ENCODE measurements at places on chromosomes 7 and 10.

- DNase-seq, result no peak
Observed at GRCh38 chr7:104779888-104780287, 234.1 kb upstream of the KMT2E start.

DNA sequence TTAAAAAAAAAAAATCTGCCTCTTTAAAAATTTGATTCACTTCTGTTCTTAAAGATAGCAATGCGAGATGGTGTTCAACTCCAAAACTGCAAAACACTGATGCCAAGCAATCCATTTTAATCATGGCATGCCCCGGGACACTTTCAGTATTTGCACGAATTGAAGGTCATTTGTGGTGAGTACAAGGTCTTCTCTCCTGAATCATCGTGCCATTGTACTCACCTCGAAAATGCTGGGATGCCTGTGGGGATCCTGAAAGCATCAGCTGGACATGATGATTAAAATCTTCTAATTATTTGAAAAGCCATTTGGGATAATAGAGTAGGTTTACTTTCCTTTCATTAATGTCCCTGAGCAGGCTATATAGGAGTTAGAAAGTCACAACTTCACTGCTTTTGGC is 125.1 kb upstream of the NRP1 start:
- DNase-seq, result no peak

- no peak for DNase-seq
Observed at GRCh38 chr7:130985361-130985760, 251.4 kb upstream of the KLF14 start.

GRCh38 chr10:132988988-132989387 is 46.6 kb upstream of the CFAP46 start:
- DNase-seq, result no peak

GRCh38 chr10:69766161-69766910 is 35.4 kb upstream of the COL13A1 start:
- no peak for DNase-seq

GRCh38 chr10:13390604-13391522 is 42.8 kb upstream of the SEPHS1 start:
- no peak for DNase-seq

GRCh38 chr10:89645742-89646172 is 715 bp upstream of the PANK1 start:
- no peak for DNase-seq

GRCh38 chr10:13732465-13732881 is 145.7 kb downstream of the PRPF18 start:
- DNase-seq, result no peak

- no peak for DNase-seq
Observed at GRCh38 chr10:43151371-43151770, 13.1 kb downstream of the CSGALNACT2 start.

- DNase-seq, result no peak
Observed at GRCh38 chr7:79376299-79377025, 77.0 kb downstream of the MAGI2 start.

GRCh38 chr10:83917537-83918506 is 221.5 kb upstream of the GHITM start:
- no peak for DNase-seq

GRCh38 chr7:124168616-124169015 is 135.7 kb upstream of the TMEM229A start:
- DNase-seq, result no peak

GRCh38 chr7:72196176-72196575 is 216.0 kb downstream of the CALN1 start:
- DNase-seq, result no peak

DNA sequence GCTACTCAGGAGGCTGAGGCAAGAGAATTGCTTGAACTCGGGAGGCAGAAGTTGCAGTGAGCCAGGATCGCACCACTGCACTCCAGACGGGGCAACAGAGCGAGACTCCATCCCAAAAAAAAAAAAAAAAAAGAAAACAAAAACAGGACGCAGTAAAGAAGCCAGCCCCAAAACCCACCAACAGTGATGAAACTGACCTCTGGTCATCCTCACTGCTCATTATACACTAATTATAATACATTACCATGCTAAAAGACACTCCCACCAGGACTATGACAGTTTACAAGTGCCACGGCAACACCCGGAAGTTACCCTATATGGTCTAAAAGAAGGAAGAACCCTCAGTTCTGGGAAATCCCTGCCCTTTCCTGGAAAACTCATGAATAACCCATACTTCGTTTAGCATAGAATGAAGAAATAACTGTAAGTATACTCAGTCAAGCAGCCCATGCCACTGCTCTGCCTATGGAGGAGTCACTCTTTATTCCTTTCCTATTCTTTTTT is 40.0 kb upstream of the EIF4H start:
- DNase-seq, result no peak

DNA sequence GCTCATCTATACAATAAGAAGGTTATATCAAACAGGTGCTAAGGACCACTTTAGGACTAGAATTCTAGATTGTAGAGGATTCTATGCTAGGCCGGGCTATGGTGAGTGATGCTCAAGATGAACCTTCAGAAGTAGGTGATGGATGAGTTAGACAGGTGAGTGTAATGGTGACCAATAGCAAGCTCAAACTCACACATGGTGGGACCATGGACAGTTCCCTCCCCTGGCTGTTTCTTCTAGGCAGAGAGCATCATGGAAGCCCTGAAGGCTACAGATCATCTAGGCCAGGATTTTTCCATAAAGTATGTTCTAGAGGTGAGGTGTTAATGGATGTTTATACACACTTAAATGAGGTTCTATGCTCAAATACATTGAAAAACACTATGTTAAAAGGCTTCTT is 162.2 kb upstream of the WDR11 start:
- no peak for DNase-seq

DNA sequence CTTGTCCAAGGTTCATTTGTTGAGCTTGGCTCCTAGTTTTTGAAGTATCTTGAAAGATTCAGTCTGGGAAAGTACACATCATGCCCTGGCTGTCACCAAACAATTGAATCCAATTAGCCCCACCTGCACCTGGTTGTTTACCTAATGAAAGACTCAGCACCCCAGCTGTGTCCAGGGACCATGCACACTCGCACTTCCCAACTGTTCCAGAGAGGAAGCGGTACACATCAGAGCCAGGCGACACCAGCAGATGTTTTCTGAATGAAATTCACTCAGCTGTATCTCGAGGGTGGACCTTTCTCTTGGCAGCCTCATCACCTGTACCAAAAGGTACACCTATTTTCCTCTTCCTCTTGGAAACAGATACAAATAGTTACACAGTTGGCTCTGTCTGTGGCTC is 216.4 kb upstream of the LRGUK start:
- no peak for DNase-seq

- no peak for DNase-seq
Observed at GRCh38 chr10:65032867-65033769, 1511.9 kb downstream of the REEP3 start.

- DNase-seq, result no peak
Observed at GRCh38 chr10:4240608-4241197, 455.7 kb upstream of the KLF6 start.

DNA sequence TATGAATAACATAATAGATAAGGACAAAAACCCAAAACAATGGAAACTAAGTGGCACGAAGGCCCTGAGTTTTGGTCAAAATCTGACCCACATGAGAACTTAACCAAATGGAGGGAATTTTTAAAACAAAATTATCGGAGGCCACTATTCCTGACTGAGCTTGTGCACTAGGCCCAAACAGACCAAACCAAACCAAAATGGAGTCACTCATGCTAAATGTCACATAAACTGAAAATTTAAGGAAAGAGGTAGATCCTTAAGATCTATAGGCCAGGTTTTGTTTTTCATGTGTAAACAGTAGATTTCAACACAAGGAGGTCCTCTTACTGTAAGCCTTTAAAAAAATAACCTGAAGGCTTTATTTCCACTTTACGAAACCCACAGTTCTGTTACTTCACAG is 3.8 kb upstream of the ZNF92 start:
- no peak for DNase-seq

DNA sequence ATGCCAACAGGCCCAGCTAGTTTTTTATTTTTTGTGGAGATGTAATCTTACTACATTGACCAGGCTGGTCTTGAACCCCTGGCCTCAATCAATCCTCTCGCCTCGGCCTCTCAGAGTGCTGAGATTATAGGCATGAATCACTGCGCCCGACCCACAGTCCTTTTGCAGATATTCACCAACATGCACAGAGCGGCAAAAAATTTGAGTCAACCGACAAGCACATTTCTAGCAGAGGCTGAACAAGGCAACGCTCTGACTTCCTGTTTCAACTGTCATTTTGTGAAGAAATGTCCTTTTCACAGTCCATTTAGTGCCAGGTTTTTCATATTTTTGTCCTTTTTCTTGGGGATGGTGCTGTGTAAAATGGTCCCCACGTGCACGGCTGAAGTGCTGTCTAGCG is 71.1 kb upstream of the KAT6B start:
- no peak for DNase-seq

DNA sequence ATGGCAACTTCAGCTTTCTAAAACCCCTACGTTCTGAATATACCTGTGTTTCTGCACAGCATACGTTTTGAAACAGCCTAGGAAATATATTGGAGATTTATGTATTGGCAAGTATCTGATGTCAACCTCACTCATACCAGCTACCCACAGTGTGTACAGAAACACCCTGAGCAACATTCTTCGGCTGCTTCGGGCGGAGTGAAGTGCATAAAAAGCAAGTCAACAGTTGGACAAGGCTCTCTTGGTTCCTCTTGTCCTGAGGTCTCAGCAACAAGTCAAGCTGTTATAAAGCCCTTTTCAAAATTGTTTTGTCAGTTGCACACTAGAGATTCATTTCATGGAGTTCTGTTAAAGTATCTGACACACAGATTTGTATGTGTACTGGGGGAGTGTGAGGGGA is 40.0 kb upstream of the PAPSS2 start:
- DNase-seq, result no peak

DNA sequence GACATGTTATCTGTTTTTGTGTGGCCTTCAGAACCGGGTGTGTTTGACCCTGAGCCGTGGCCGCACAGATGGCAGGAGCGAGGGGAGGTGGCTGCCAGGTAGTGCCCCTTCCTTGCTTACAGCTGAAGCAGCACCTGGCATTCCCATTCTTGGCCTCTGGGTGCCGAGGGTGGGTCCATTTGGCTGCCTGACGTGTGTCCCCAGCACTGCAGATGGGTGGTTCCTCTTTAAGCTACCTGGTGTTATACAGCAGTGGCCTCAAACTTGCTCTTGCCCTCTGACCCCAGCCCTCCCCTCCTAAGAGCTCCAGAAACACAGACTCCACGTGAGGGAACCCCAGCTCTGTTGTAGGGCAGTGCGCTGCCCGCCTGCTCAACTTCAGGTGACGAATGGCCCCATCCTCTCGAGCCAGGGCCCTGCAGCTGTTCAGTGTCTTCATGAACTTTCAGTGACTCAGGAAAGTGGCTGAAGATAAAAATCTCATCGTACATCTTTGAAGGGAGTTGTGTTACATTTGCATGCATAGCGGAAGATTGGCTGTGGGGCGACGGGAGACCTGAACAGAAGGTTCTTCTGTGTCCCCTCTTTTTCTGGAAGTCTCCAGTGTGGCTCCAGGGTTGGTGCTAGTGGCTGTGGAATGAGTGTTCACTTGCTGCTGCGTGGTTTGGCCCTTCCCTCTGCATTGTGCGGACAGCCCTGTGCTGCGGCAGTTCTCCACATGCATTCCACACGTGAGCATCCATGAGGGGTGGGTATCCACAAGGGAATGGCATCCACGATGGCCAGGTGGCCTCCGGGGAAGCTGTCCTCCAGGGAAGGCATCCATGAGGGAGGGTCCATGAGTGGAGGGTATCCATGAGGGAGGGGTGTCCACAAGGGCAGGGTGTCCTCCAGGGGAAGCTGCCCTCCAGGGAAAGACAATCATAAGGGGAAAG is 91.6 kb downstream of the INPP5A start:
- DNase-seq, result no peak

DNA sequence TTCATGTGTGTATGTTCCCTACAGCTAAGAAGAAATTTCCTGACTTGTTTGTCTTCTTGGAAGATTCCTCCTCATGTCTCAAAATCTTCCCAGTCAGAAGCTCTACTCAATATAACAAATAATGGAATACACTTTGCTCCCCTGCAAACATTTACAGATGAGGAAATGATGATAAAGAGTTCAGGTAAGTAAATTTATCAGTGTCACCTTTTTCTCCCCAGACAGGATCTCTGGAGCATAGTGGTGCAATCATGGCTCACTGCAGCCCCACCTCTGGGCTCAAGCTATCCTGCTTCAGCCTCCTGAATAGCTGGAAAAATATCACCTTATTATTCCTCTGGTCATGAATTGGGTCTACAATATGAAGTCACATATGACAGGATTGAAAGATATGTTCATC is 25.5 kb downstream of the ACADSB start:
- DNase-seq, result no peak

DNA sequence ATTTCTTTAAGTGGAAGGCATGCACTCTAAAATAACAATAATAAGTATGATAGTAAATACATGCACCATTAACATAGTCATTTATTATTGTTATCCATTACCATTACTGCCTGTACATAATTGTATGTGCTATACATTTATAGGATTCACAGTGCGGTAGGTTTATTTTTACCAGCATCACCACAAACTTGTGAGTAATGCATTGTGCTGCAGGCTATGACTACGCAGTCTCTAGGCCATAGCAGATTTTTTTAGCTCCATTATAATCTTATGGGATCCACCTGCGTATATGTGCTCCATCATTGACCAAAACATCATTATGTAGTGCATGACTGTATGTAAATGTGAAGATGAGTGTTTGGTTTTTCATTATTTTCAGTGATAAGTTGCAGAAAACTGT is 160.0 kb downstream of the LRRC4 start:
- DNase-seq, result no peak
